ENCODE measurements at places on chromosomes 4 and X.

DNA sequence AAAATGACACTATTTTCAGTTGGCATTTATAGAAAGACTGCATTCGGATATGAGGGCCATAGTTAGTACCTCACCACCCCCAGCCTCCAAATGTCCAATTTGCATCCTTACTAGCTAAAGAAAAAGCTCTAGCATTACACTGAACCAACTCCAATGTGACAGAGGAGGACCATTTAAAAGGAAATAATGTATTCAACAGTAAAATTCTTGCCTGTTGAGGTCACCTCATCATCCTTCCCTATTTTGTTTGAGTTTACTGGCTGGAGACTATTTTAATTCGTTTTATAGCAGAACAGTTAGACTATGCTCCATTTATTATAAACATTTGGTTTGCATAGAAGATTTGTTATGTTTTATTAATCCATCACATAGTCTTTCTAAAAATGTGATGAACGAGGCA lies 88.2 kb upstream of the PPARGC1A start:
- DNase-seq: no peak
- no peak overlapping the region for H3K27ac ChIP-seq
- no peak overlapping the region for H3K4me3 ChIP-seq
- H3K4me1 ChIP-seq: no peaks in the 10 kb centered on the region
- no peaks in the 10 kb centered on the region for H3K36me3 ChIP-seq

DNA sequence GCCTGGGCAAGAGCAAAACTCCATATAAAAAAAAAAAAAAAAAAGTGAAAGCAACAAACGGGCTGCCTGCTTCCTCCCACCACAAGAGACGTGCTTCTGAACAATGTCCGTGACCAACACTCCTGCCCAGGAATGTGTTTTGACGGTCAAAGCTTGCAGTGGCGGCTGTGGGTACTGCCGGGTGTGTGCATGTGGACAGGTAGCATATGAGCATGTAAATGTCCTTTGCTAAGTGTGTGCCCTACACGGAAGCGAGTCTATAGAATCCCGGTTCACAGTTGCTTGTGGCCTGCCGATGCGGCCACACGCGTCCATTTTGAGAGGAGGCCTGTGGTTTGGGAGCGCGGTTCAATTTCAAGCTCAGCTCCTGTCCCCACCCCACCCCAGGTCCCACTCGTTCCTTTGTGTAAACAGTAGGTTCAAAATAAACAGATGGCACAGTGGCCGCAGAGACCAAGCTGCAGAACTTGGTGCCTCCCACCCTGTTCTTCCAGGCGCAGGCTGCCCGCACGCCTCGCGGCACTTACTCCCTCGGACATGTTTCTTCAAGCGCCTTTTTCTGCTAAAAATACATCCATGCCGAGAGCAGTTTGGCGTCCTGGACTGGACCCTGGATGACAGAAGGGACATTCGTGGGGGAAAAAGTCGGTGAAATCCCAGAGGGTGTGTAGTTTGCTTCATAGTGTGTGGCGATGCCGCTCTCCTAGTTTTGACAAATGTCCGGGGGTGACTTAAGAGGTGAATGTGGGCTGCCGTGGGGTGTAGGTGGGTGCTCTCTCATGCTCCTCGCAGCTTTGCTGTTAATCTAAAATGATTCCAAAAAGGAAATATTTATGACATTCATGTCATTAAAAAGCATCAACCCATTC lies 11.5 kb upstream of the NKX1-1 start:
- H3K4me1 ChIP-seq: no peaks in the 10 kb centered on the region
- no peaks in the 10 kb centered on the region for H3K36me3 ChIP-seq
- no peak overlapping the region for H3K4me3 ChIP-seq
- H3K27me3 ChIP-seq: peaks cover 13% of the 10 kb centered on the region

GRCh38 chr4:183601381-183601780 lies 57.6 kb downstream of the RWDD4 start:
- H3K27ac ChIP-seq: no peak overlapping the region
- H3K4me1 ChIP-seq: no peaks in the 10 kb centered on the region
- no peak overlapping the region for H3K4me3 ChIP-seq
- no peak for DNase-seq

GRCh38 chr4:165627128-165627527 lies 245.9 kb upstream of the TLL1 start:
- H3K4me3 ChIP-seq: no peak overlapping the region
- no peaks in the 10 kb centered on the region for H3K27me3 ChIP-seq
- no peaks in the 10 kb centered on the region for H3K36me3 ChIP-seq
- no peak for DNase-seq
- no peak overlapping the region for H3K27ac ChIP-seq

DNA sequence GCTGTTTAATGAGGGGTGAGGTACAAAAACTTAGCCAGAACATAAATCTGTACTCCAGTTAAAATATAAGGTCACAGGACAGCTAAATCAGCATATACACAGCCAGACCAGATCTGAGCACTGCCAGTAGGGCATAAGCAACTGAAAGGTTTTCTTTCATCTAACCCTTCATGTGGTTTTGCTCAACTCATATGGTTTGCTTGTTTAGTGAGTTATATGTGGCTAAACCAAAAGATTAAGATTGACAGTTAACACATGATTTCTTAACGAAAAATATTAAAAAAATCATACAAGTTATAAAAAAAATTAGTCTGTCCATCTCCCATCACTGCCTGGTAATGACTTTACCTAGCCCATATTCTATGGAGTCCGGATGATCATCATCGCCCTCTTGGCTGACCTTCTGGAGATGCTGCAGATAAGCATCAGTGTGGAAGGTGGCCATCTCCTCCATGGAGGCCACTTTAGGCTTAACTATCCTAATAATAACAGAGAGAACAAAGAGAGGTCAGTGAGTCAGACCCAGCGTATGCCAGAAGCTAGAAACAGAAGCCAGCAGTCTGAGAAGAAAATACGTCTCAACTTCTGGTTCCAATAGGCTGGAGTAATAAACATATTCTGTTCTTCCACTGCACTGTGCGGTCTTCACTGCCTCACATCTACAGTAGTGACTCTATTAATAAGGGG lies 4.1 kb downstream of the HDAC8 start:
- peaks cover 43% of the 10 kb centered on the region for H3K36me3 ChIP-seq
- no peak overlapping the region for H3K4me3 ChIP-seq
- peaks cover 6% of the 10 kb centered on the region for H3K4me1 ChIP-seq
- DNase-seq: no peak

GRCh38 chr4:153789741-153790499 lies 1.0 kb upstream of the SFRP2 start:
- H3K36me3 ChIP-seq: no peaks in the 10 kb centered on the region
- H3K4me3 ChIP-seq: peak overlapping the region; percentile 65
- peak overlapping the region; percentile 36 for H3K27ac ChIP-seq
- peaks cover 27% of the 10 kb centered on the region for H3K4me1 ChIP-seq

- H3K27ac ChIP-seq: no peak overlapping the region
- H3K4me3 ChIP-seq: no peak overlapping the region
- no peaks in the 10 kb centered on the region for H3K4me1 ChIP-seq
Observed at GRCh38 chr4:86564795-86565194, 29.3 kb upstream of the PTPN13 start.

DNA sequence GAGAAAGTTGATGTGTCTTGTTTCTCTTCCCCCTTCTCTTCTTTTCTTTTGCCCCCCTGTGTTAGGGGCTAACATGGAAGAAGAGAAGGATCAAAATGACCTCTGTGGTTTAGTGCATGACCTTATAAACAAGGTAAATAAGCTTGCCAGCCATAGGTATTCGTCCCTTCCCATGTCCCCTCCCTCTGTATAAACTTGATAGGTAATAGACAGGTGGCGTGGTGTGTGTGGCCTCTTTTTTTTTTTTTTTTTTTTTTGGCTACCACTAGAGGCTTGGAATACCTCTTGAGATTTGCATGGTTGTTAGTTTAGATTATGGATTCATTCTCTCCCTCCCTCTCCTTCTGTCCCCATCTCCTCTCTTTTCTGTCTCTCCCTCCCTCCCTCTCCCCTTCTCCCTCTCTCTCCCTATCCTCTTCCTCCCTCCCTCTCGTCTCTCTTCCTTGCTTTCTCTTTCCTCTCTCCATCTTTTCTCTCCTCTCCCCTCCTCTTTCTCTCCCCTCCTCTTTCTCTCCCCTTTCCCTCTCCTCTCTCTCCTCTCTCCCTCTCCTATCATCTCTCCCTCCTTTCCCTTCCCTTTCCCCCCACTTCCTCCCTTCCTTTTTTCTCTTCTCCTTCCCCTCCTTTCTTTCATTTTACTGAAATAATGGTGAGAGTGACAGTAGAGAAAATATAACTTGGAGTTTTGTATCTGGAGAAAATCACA lies 134.4 kb downstream of the AFF1 start:
- H3K27me3 ChIP-seq: no peaks in the 10 kb centered on the region
- H3K36me3 ChIP-seq: no peaks in the 10 kb centered on the region
- peak overlapping the region; percentile 32 for H3K27ac ChIP-seq
- DNase-seq: no peak

GRCh38 chr4:74391890-74392475 lies 27.0 kb downstream of the EREG start:
- no peaks in the 10 kb centered on the region for H3K4me1 ChIP-seq
- no peaks in the 10 kb centered on the region for H3K27me3 ChIP-seq
- H3K27ac ChIP-seq: no peak overlapping the region
- no peak overlapping the region for H3K4me3 ChIP-seq
- no peaks in the 10 kb centered on the region for H3K36me3 ChIP-seq

GRCh38 chrX:154436983-154437752 lies at the start of gene GDI1:
TSS of gene GDI1 (plus strand) at chrX:154437154. CDS start at chrX:154437255, 101 bp downstream.
- peaks cover 6% of the 10 kb centered on the region for H3K4me1 ChIP-seq
- no peak for DNase-seq
- no peaks in the 10 kb centered on the region for H3K27me3 ChIP-seq
- peak within 1 kb of the TSS; percentile 60 for H3K4me3 ChIP-seq
- peak within 1 kb of the TSS; percentile 88 for H3K27ac ChIP-seq
- H3K36me3 ChIP-seq: peaks cover 8% of the 10 kb centered on the region

- no peak for DNase-seq
- no peaks in the 10 kb centered on the region for H3K27me3 ChIP-seq
- H3K4me3 ChIP-seq: no peak overlapping the region
Observed at GRCh38 chr4:86909546-86910295, 17.5 kb upstream of the C4orf36 start.

DNA sequence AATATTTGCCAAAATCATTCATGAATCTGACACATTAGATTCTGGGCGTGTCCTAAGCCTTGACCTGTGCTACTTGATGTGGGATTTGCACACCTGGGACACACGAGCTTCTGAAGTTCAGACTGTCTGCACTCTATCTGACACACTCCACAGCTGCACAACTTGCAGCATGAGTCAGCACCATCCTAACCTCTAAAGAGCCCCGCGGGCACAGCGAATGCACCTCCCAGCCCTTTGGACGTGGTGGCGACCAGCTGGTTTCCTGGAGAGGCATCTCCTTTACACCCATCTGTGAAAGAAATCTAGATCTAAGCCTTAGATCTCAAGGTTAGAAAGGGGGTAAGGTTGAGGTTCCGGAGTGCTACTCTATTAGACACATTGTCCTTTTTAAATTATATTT lies 69.2 kb downstream of the SORBS2 start:
- no peaks in the 10 kb centered on the region for H3K27me3 ChIP-seq
- H3K4me3 ChIP-seq: no peak overlapping the region
- no peak for DNase-seq
- H3K4me1 ChIP-seq: peaks cover 29% of the 10 kb centered on the region

DNA sequence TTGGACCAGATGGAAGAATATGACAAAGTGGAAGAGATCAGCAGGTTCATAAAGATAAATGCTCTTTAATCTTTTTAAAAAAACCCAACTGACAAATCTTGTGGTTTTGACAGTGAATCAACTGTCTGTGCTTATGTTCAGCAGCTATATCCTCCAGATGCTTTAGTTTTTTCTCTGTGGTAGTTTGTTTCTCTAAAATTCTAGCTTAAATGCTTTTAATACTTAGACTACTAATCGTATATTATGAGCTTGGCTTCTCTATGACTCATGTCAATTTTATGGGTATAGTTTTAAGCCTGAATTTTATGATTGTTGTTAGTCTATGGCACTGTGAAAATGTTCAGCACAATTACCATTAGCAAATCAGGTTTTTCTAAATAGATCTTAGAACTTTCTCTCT lies 12.9 kb downstream of the HHIP start:
- H3K27me3 ChIP-seq: no peaks in the 10 kb centered on the region
- H3K36me3 ChIP-seq: no peaks in the 10 kb centered on the region
- no peak overlapping the region for H3K27ac ChIP-seq

- H3K27me3 ChIP-seq: no peaks in the 10 kb centered on the region
- H3K4me1 ChIP-seq: no peaks in the 10 kb centered on the region
- DNase-seq: no peak
- no peak overlapping the region for H3K4me3 ChIP-seq
Observed at GRCh38 chrX:18886005-18886343, 97.9 kb downstream of the PHKA2 start.

GRCh38 chrX:20132666-20133065 lies 9.0 kb downstream of the EIF1AX start:
- DNase-seq: no peak
- no peak overlapping the region for H3K4me3 ChIP-seq
- peaks cover 84% of the 10 kb centered on the region for H3K36me3 ChIP-seq
- H3K4me1 ChIP-seq: peaks cover 13% of the 10 kb centered on the region
- H3K27ac ChIP-seq: no peak overlapping the region

- no peak overlapping the region for H3K4me3 ChIP-seq
- no peak for DNase-seq
- peaks cover 6% of the 10 kb centered on the region for H3K4me1 ChIP-seq
- no peaks in the 10 kb centered on the region for H3K36me3 ChIP-seq
Observed at GRCh38 chrX:136168929-136169735, 21.8 kb downstream of the FHL1 start.

DNA sequence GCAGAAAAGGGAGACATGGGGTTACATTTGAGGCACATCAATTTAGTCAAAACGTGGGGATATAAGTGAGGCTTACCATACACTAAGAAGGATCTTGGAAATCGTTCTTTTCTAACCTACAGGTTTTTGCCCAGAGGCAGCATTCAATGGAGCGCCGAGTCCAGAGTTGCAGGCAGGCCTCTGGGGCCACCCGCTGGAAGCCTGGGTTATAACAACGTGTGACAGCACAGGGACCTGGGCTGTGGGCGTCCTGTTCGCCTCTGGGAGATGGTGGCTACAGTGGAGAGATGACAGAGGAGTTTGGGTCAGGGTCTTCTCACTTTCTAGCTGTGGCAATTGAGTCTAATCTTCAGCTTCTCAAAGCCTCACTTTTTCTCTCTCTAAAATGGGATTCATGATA lies 53.9 kb downstream of the ENPP6 start:
- H3K27me3 ChIP-seq: no peaks in the 10 kb centered on the region
- H3K4me3 ChIP-seq: no peak overlapping the region
- H3K36me3 ChIP-seq: no peaks in the 10 kb centered on the region
- DNase-seq: no peak

GRCh38 chr4:126957556-126957955 lies 675.2 kb upstream of the INTU start:
- no peaks in the 10 kb centered on the region for H3K36me3 ChIP-seq
- no peaks in the 10 kb centered on the region for H3K27me3 ChIP-seq
- no peaks in the 10 kb centered on the region for H3K4me1 ChIP-seq
- no peak overlapping the region for H3K4me3 ChIP-seq

- peaks cover 3% of the 10 kb centered on the region for H3K4me1 ChIP-seq
- H3K36me3 ChIP-seq: no peaks in the 10 kb centered on the region
- no peak overlapping the region for H3K27ac ChIP-seq
- DNase-seq: no peak
- no peaks in the 10 kb centered on the region for H3K27me3 ChIP-seq
Observed at GRCh38 chrX:2811271-2811670, 17.5 kb upstream of the GYG2 start.

GRCh38 chrX:8027827-8028226 lies 100.6 kb upstream of the PNPLA4 start:
- H3K4me3 ChIP-seq: no peak overlapping the region
- DNase-seq: no peak
- H3K4me1 ChIP-seq: no peaks in the 10 kb centered on the region
- H3K27me3 ChIP-seq: no peaks in the 10 kb centered on the region
- H3K27ac ChIP-seq: no peak overlapping the region

- peaks cover 5% of the 10 kb centered on the region for H3K4me1 ChIP-seq
- H3K27ac ChIP-seq: no peak overlapping the region
- no peaks in the 10 kb centered on the region for H3K36me3 ChIP-seq
- H3K4me3 ChIP-seq: no peak overlapping the region
Observed at GRCh38 chr4:181757098-181757497, 486.1 kb upstream of the TENM3 start.

- no peak for DNase-seq
- H3K4me1 ChIP-seq: no peaks in the 10 kb centered on the region
- no peaks in the 10 kb centered on the region for H3K27me3 ChIP-seq
Observed at GRCh38 chr4:111776561-111776960, 368.7 kb upstream of the FAM241A start.
